ENCODE measurements at places on chromosomes 6 and 20.

DNA sequence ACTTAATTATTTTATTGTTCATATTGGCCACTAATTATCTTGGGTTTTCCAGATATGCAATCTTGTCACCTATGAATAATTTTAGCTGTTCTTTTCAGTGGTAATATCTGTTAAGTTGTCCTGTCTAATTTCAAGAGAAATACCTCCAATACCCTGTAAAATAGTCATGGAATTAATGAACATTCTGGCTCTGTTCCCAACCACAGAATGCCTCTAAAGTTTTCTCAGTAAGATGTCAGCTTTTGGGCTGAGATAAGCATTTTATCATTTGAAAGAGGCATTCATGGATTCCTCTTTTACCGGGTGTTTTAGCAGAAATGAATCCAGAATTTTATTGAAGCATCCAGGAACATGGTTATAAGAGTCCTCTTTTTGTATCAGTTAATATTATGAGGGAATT lies 109.3 kb downstream of the WDR27 start:
- no peak for DNase-seq

- DNase-seq, result no peak
Measured at GRCh38 chr6:132236281-132236680, 165.0 kb downstream of the MOXD1 start.

- DNase-seq, result no peak
Measured at GRCh38 chr6:137845460-137845859, 21.6 kb upstream of the TNFAIP3 start.

DNA sequence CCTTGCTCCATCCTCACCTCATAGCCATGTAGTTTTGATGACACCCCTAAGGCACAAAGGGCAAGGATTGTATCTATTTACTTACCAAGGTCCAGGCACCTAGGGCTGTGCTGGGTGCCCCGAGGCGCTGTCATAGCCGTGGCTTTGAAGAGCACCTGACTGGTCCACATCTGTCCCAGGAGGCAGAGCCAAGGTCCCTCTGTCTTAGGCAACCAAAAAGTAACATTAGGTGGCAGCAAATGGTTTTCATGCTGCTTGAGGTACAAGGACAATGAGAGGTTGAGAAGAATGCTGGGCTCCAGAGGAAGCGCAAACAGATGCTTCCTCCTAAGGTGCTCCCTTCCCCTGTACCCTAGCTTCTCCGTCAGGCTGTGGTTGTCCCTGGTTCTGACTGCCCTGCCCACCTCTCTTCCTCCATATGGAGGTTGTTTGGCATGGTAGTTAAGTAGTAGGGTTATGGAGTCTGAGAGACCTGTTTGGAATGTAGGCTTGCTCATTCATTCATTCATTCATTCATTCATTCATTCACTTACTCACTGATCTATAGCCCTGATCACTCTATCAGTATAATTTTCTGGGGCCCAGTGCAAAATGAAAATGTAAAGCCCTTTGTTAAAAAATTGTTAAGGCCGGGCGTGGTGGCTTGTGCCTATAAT lies 3.0 kb upstream of the UQCC2 start:
- DNase-seq, result no peak

DNA sequence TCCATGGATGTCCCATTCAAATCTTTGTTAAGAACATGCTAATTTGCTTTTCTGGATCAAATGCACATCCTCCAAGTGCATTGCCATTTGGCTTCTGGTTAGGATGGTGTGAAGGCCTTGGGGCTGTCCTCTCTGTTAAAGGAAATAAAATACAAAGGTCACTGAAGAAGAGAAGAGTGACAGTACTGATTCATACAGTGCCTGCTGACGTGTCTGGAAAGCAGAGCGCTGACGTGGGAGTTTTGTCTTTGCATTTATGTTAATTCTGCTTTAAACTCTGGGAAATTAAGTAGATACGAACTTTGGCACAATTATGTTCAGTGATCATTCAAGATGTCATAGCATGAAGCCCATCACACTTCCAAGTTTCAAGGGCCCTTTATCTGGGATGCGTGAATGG lies 33.2 kb downstream of the SYNDIG1 start:
- DNase-seq, result no peak

DNA sequence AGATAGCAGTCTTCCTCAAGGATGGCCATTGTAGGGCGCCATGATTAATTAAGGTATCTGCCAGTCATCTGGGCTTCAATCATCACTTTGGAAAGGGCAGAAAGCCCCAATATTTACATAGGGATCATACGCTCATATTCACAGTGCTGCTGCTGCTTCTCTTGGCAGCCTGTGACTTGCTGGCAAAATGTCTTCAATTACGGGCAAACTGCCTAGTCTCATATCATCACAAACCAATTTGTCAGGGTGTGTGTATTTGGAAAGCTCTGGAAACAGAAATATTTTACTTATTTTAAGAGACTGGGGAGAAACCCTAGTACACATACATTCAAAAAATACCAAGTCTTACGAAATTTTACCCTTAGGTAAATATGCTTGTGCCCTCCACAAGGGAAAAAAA lies 77.6 kb downstream of the SAMD5 start:
- DNase-seq, result no peak

DNA sequence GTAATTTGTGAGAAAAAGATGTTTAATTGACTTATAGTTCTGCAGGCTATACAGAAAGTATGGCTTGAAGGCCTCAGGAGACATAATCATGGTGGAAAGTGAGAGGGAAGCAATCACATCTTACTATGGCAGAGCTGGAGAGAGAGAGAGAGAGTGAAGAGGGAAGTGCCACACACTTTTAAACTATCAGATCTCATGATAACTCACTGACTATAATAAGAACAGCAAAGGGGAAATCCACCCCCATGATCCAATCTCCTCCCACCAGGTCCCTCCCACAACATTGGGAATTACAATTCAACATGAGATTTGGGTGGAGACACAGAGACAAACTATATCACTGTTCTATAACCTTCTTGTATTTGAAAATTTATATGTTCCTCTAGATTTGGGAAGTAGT lies 117.2 kb upstream of the BMP5 start:
- no peak for DNase-seq

- no peak for DNase-seq
Measured at GRCh38 chr6:9205645-9206044, 770.3 kb upstream of the SLC35B3 start.

DNA sequence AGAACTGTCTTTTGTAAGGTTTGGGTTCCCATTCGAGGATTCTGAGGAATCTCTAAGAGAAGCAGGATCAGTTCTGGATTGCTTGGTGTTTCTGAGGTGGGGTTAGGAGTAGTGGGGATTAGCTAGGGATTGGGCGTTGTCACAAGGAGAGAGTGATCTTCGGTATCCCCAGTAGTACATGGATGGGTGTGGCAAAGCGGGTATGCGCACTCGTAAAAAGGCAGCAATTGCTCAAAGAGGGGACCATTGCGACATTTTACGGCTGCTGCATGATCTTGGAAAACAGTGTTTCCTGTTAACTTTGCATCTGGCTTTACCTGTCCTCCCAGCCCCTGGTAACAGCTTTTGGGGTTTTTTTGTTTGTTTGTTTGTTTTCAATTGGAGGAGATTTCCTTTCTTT lies 9.7 kb upstream of the ZSCAN9 start:
- no peak for DNase-seq

GRCh38 chr20:47502271-47503239 lies 868 bp downstream of the NCOA3 start:
- no peak for DNase-seq

All from Right ventricle myocardium superior (tissue), 1 donor.